ENCODE measurements at places on chromosomes 4 and X.

- DNase-seq: no peak
These were observed 16.6 kb upstream of the CXCL3 start for GRCh38 chr4:74055096-74055495.

GRCh38 chrX:40157228-40158035 is 59.7 kb upstream of the BCOR start:
- DNase-seq: no peak

DNA sequence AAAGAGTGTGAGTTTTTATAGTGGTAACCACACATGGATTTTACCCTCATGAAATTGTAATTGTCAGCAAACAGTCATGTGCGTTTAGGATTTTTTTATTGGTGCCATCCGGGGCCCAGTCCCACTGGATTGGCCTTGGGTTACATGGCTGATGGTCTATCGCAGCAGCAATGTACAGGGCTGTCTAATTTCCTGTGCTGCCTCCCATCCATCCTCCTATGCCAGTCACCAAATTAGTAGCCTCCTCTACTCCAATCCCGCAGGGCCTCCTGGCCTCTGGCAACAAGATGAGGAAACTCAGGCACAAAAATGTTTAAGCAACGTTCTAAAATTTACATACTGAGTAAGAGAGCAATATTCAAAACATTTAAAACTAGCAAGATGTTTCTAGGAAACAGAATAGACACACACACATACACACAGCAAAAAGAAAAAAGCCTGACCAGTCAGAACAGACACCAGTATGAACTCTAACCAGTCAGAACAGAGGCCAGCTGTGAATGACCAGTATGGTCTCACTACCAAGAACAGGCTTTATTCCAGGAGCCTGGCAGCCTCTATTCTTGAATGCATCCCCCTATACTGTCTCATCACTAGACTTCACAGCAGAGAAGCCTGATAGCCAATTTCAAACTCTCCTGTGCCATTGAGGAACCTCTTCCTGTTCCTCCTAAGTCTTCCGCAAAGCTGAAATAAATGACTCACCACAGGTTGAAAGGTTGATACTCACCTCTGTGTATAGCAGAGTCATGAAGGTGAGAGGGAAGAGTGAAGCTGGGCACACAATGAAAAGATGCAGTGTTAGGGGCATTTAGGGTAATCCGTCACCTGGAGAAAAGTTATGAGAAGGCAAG is 42.6 kb downstream of the CHRNA9 start:
- no peak for DNase-seq

DNA sequence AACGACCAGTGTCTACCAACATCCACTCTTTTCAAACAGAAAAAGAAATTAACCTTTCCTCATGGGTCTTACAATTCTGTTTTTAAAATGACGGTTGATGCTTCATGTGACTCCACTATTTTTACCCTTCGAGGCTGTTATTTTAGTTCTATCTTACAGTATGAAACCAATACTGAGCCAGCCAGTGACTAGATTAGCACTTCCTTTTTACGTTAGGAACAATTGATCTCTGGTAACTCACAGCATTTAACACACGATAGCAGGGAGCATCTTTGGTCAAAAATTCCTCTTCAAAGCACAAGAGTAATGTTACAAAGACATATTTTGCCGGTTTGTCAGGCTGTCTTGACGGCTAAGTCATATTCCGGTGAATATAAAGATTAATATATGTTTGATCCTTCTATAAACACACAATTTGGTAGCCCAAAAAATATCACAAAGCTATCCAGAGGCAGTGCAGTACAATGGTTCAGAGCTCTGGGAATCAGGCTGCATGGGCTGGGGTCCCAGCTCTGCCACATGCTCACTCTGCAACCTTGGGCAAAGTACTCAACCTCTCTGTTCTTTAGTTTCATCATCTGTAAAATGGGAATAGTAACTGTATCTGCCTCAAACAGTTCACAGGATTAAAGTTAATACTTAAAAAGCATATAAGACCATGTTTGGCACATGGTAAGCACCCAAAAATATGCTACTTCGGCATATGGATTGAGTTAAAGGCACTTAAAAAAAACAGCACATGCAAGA is 62.9 kb upstream of the TXK start:
- no peak for DNase-seq

DNA sequence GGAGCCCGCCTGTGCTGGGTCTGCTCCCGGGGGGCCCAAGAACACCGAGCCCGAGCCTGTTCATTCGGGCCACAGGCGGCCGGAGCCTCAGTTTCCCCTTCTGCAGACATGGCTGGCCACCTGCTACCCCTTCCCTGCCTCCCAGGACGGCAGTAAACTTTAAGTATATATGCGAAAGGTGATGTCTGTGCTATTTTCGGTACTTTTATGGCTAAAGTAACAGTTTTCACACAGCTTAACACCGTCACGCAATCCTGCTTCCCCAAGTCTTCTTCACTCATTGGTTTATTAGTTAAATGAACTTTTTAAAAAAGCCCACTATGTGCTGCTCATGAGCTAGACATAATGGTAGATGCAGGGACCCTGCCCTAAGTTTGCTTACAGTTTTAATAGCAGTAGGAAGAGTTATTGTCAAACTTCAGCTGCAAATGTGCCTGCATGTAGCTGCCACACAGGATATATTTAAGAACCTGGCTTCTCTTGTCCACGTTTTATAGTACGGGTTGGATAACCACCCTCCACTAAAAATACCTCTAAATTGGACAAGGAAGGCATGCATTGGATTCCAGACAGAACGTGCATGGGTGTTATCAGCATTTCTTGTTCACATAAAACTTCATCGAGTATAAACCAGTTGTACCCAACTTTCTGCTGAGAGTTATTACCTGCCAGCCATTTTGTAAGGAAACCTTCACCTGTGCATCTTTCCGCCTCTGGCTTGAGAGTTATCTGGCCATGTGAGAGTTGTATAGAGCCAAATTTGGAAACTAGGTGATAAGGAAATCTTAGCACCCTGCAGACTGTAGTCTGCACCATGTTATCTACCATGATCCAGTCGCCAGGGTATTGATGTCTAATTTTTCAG is 741 bp downstream of the ANAPC4 start:
- DNase-seq: no peak
